ENCODE measurements at places on chromosomes 5 and 9.

- no peak for DNase-seq
Measured at GRCh38 chr5:76547242-76547890, 75.8 kb downstream of the F2RL2 start.

DNA sequence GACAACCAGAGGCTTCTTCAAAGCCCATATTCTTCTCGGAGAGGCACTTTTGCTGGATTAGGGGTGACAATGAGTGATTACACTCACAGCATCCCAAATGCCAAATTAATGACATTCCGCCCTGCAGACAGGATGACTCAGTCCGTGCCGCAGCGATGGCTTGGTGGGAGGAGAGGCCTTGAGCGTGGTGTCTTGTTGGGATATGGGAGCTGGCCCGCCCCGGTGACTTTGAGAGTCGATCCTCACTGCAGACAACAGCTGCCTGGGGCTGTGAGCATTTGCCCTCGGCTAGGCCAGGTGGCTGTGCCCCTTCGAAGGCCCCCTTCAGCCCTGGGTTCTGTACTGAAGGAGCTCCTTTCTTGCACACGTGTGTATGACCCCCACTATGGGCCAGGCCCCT is 29.8 kb downstream of the OLFM1 start:
- no peak for DNase-seq

DNA sequence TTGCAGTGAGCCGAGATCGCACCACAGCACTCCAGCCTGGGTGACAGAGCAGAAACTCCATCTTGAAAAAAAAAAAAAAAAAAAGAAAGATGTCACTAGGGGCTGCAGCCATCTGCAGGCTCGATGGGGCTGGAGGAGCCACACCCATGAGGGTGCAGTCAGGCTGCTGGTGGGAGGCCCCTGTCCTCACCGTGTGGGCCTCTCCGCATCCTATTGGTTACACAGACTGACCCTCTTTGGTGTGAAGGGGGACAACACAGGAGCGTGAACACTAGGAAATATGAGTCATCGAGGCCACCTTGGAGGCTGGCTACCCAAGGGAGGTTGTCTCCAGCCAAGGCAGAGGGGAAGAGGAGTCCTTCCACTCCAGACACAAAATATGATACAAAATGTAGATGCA is 14.0 kb upstream of the FAM193B start:
- DNase-seq: no peak

- no peak for DNase-seq
Measured at GRCh38 chr9:100087218-100087617, 11.6 kb downstream of the ERP44 start.

- no peak for DNase-seq
Measured at GRCh38 chr9:92094655-92095054, 20.6 kb downstream of the SPTLC1 start.

GRCh38 chr5:54206580-54207229 is 103.7 kb downstream of the ARL15 start:
- no peak for DNase-seq

GRCh38 chr9:134435550-134436378 is 109.5 kb downstream of the RXRA start:
- DNase-seq: no peak

DNA sequence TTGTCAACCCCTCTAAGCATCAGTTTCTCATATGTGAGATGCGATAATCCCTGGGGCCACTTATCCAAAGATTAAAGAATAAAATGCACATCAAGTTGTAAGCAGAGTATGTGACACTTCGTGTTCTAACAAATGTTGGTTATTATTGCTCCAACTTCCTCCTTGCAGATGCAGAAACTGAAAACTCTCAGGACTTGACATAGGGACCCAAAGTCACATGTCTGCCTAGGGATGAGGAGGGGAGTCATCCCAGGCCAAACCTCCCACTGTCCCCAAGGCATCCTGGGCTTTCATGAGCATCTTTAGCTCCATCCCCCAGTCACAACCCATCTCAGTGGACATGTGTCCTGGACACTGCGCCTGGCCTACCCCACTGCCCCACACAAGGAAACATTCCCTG is 27.5 kb upstream of the SYK start:
- no peak for DNase-seq

GRCh38 chr5:32331217-32331934 is 18.6 kb upstream of the MTMR12 start:
- DNase-seq: no peak

DNA sequence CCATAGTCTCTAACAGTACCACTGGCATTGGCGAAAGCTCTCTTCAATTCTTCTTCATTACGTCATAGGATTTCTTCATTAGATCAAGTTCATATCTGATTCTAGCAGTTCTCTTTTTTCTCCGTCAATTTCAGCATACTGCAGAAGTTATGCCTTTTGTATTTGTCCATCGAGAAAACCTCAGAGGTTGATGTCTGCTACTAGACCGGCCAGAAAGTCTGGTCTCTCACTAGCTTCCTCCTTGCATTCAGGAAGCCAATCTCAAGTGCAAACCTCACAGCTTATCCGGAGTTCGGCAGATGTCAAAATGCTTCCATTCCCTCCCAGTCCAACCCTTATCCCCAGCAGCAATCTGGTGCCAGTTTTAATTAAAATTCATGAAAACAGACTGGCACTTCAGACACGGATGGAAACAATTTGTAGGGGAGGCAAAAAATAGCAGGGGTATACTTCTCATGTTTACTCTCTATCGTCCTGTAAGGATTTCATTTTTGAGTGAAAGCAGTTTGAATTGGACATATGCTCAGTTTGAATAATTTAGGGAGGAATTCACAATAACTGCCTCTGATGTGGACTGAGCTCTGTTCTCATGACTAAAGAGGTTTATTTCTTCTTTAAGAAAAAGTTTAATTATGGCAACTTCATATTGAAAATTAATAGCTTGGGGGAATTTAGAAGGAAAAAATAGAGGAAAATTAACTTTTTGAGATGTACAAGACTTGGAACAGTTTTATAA is 56.4 kb upstream of the TMC1 start:
- no peak for DNase-seq

DNA sequence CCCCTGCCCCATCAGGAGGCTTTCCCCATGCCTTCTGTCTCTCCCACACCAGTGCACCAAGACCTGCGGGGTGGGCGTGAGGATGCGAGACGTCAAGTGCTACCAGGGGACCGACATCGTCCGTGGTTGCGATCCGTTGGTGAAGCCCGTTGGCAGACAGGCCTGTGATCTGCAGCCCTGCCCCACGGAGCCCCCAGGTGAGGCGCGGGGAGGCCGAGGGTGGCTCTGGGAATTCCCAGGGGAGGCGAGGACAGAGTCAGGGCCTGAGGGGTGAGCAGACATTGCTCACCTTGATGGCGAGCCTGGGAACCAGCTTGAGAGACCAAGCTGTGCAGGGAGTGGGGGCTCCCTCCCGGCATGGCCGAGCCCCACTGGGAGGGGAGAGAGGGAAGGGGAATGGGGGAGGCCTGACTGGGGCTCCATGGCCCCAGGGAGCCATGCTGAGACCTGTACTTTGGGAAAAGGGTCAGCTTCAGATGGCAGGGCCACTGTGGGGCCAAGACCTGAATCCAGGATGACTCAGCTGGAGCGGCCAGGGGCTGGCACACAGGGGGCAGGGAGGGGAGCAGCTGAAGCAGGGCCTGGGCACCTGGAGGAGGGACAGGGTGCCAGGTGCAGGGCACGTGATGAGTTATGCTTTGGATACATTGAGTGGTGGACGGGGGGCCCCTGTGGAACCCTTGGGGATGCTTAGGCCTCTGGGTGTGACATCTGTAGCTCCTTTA is 35.2 kb downstream of the FAM163B start:
- no peak for DNase-seq

- DNase-seq: no peak
Measured at GRCh38 chr5:78295035-78295961, 800 bp upstream of the AP3B1 start.

- no peak for DNase-seq
Measured at GRCh38 chr9:91208837-91209236, 152.9 kb downstream of the AUH start.

- DNase-seq: no peak
Measured at GRCh38 chr5:43000111-43000840, 39.8 kb downstream of the ANXA2R start.

GRCh38 chr9:6942406-6942805 is 184.6 kb downstream of the KDM4C start:
- no peak for DNase-seq

DNA sequence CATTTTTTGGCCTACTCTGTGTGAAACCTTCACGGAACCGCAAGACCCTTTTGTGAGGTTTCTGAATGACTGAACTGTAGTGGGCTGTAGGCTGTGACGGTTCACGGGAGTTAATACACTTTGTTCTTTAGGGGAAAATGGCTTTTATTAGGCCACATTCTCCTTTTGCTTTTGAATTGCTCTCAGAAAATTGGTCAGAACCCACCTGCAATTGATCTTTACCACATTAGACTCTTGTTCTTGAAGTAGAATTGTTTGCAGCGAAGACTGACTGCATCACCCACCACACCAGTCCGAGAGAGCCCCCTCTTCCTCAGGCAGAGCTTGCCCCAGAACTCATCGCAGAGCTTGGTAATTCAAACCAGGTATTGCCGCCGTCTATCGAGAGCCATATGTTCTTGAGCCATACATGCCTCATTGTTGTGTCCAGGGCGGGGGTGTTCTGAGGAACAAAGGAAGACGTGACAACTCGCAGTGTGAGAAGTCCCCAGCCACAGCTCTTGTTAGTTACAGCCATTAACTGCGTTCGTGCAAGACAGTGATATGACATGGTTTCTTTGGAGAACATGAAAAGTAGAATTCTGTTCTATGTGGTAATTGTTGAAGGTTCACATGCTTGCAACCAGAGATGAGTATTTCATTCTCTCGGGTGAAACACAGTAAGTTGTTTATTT is 166.4 kb upstream of the OTULINL start:
- DNase-seq: no peak

GRCh38 chr5:150263801-150264621 is 25.6 kb downstream of the CAMK2A start:
- no peak for DNase-seq

GRCh38 chr5:35404701-35405100 is 174.4 kb upstream of the PRLR start:
- no peak for DNase-seq

Measured in left forelimb (tissue), 1 donor.